Myocyte (in vitro differentiated cells): ENCODE measurements at places on chromosomes 13 and 19. TPM values are rescaled to one million over a fixed set of nuclear protein-coding genes. Genes with fewer than 3 reads are reported as not detected.

The MTIF3 gene
- 50.2 and 89.3 TPM in 2 replicates for total RNA-seq

DNA sequence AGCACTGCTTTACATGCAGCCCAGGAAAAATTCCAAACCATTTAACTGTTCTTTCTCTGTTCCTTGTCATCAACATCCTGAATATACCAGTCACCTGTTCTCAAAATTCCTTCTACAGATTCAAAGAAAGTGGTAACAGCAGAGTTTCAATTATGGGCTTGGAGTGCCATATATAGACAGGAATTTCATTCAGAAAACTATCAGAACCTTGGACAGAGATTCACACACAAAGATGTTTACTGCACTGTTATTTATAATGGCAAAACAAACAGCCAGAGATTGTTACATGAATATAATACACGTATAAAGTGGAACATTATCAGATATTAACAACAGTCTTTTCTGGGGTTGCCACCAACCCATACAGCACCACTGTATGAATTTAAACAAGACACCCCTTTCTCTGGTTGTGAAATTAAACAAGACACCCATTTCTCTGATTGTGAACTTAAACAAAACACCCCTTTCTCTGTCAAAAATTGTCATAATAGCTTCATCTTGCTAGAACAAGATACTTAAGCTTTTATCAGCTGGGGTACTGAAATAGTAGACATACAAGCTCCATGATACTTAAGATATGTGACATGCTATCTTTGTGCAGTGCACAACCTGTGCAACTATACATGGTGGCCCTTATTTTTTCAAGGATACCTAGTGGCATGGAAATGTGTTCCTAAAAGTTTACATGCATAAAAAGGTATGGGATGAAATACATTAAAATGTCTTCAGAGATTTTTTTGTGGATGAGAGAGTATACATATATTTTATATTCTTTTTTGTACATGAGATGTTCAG lies 12.6 kb downstream of the CACNA1A start:
- DNase-seq: no peak

GRCh38 chr13:110318920-110319319 lies 11.8 kb downstream of the COL4A2 start:
- DNase-seq: no peak

The GAPDHS gene
- total RNA-seq: not detected in 2 replicates

DNA sequence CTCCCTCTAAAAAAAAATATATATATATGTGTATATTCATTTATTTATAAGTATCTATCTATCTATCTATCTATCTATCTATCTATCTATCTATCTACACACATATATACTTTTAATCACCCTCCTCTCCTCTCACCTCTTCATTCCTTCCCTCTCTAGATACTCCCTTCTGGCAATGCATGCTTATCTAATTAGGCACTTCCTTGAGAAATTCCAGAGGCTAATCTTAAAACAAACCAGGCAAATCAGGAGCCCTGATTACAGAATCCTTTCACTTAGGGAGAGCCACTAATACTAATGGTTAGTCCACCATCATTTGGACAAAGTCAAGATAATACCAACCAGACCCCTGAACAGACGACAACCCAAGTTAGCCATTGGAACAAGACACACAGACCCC lies 17.6 kb downstream of the CD70 start:
- DNase-seq: no peak

The TNFSF13B gene
- 1.8 and 2.5 TPM in 2 replicates for total RNA-seq

DNA sequence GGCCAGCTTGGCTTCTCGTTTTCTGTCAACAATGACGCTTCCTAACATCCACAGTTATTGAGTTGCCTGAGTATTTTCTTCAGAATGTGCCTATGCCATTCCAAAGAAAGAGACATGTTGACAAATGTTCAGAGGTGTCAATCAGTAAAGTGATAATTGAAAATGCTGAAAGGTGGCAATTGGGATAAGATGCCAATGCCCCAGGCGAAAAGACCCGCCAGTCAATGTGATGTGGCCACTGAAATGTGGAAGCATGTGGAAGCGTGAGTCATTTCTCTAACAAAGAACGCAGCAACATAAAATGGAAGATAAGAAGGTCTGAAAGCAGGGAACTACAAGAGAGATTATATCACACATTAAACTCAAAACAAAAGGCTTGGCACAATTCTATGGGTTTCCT lies 882.2 kb upstream of the SLC10A2 start:
- no peak for DNase-seq

GRCh38 chr13:73467125-73467524 lies 408.3 kb downstream of the KLF5 start:
- DNase-seq: no peak

DNA sequence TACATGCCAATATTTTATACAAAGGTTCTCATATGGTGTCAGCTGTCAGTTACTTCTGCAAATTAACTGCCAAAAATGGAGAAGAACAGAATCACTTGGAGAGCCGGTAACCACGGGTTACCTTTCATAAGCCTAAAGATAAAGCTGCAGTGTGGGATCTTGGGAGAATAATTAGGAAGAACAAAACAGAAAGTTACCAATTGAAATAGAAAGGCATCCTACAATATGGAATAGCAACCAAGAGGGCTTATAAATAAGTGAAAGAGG lies 74.2 kb downstream of the TSHZ3 start:
- no peak for DNase-seq

GRCh38 chr13:52665325-52665724 lies 12.7 kb downstream of the SUGT1 start:
- peak; percentile 44 for DNase-seq

DNA sequence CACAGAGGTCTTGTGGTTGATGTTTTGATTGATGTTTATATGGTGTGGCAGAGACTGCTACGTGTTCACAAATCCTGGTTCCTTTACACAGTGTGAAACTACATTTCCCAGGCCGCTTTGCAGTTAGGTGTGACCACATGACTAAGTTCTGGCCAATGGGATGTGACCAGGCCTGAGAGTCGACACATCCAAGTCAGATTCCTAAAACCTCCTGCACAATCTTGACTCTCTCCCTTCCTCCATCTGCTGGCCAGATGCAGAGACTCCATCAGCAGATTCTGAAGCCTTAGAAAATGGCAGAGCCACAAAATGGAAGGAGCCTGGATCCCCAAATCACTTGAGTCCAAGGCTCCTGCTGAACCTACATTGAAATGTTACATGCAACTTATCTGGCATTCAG lies 12.6 kb downstream of the CD37 start:
- DNase-seq: peak; percentile 44

DNA sequence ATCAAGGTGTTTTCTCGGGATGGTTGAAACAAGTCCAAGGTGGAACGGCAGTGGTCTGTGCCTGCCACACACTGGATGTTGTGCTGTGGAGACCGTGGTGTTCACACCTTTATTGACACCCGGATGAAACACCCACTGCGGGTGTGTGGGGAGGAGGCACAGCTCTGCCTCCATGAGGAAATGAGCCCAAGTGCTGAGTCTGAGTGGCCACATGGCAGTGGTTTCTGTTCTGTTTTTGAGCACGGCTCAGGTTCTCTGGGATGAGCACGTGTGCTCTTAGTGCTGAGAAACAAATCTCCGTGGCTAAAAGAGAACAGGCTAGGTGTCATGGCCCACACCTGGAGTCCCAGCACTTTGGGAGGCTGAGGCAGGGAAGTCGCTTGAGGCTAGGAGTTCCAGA lies 29.5 kb downstream of the UPF1 start:
- no peak for DNase-seq

The ZNF541 gene
- total RNA-seq: 0.08 TPM in 1 of 2 replicates, not detected in the other

DNA sequence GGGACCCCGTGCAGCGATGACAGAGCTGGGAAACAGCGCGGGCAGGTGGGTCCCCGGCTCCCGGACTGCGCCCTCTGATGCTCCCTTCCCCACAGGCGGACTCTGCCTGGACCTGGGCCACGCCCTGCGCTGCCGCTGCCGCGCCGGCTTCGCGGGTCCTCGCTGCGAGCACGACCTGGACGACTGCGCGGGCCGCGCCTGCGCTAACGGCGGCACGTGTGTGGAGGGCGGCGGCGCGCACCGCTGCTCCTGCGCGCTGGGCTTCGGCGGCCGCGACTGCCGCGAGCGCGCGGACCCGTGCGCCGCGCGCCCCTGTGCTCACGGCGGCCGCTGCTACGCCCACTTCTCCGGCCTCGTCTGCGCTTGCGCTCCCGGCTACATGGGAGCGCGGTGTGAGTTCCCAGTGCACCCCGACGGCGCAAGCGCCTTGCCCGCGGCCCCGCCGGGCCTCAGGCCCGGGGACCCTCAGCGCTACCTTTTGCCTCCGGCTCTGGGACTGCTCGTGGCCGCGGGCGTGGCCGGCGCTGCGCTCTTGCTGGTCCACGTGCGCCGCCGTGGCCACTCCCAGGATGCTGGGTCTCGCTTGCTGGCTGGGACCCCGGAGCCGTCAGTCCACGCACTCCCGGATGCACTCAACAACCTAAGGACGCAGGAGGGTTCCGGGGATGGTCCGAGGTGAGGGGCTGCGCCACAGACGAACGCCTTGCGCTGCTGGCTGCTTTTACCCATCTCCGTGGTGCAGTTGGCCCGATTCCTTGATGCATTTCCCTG lies 7.8 kb upstream of the SELENOV start:
- peak; percentile 52 for DNase-seq

- DNase-seq: no peak
Observed at GRCh38 chr13:68481130-68481529, 1251.0 kb upstream of the PCDH9 start.

- DNase-seq: no peak
Observed at GRCh38 chr19:35932291-35932936, 3.8 kb upstream of the LRFN3 start.

The ZNF616 gene
- total RNA-seq: 10.6 and 11.3 TPM in 2 replicates

The ZNF628 gene
- total RNA-seq: 7.1 and 12.3 TPM in 2 replicates

- DNase-seq: no peak
Observed at GRCh38 chr13:50119591-50119990, 104.3 kb downstream of the KCNRG start.

DNA sequence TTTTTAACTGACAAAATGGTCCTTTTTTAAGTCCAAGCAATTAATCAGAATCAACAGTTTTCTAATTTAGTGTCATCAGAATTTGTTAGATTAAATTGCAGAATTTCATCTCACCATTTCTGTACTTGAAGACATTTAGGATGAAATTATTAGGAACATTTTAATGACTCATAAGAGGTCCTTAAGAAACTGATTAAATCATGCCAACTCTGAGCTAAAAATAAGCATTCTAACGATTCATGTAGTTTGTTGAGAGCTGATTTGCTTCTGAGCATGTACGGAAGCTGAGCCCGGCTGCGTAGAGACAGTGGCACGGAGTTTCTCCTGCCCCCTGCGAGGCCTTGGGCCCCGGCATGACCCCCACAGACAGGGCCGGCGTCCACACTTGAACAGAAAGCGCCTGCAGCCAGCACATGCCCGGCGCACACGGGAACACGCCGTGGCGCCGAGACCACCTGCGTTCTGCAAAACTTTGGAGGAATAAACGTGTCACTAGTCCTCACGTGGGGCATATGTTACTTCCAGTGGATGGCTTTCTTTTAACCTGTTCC lies 89.7 kb upstream of the MCF2L start:
- no peak for DNase-seq

The KIR2DL1 gene
- not detected in 2 replicates for total RNA-seq

DNA sequence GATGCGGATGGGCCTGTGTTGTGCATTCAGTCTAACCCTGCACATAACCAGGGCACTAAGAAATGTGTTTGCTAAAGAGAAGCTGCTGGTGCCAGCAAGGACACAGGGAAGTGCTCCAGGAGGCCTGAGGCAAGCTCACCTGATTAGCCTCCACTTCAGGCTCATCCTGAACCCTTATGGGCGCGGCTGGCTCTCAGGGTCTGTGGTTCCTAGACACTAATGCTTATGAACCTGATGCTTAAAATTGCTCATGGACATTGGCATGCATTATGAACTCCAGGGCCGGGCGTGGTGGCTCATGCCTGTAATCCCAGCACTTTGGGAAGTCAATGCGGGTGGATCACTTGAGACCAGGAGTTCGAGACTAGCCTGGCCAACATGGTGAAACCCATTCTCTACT lies 34.3 kb downstream of the SERP2 start:
- DNase-seq: peak; percentile 32

- no peak for DNase-seq
Observed at GRCh38 chr13:37539170-37539569, 59.4 kb downstream of the POSTN start.

DNA sequence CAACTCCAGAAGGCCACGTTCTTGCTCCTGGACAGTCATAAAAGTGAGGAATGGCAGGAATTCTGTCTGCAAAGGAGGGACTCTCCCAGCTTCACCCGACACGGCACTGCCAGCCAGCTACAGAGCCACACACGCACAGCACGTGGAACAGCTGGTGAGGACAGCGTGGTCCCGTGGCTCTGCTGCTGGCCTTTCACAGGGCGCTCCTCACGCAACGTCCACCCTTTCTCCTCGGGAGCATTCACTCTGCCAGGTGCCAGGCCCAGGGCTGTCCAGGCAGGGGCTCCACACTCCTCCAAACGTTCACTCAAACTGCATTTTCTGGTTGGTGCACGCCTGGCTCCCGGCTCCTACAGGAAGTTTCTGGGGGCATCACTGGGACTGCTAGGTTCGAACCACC lies 14.4 kb downstream of the GRTP1 start:
- DNase-seq: no peak

- peak; percentile 97 for DNase-seq
Observed at GRCh38 chr19:49155820-49156346, 687 bp upstream of the HRC start.

GRCh38 chr13:110387451-110388107 lies 80.5 kb downstream of the COL4A2 start:
- peak; percentile 79 for DNase-seq

The NFILZ gene
- not detected in 2 replicates for total RNA-seq

DNA sequence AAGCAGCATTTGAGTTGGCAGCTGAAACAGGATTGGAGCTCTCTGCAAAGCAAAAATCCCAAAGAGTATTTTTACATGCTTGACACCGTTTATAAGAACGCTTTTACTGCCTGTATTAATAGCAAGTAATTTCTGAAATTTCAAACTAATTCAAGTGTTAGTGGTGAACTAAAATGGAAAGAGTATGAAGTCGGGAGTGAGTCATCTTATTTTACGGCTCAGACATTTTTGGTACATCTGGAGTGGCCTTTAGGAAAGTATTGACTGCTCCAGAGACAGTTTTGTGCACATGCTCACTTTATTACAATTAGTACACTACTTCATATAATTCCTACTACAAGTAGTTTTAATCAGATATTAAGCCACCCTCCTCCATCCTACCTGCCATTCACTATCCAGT lies 167.4 kb downstream of the SLITRK6 start:
- no peak for DNase-seq
